Activated CD8-positive, alpha-beta T cell treated with anti-CD3 and anti-CD28 coated beads, Interleukin-2, amount 10 ng/mL, durations not matched to agents 7 days and 5 days (primary cell): ENCODE measurements at places on chromosomes 6 and 20.

DNA sequence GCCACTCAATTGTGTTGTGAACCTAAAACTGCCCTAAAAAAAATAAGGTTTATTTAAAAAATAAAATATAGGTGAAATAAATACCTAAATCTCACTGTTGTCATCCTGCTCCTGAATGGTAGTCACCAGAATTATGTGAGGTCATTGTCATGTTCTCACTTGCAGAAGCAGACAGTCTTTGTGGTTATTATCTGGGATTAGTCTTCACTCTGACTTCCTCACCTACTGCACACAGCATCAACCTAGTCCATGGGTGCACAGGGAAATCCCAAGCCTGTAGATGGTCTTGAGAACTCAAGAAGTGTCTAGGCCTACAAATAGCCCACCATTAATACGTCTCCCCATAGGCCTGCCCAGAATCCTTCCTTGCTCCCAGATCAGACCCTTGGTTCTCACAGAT lies 97.0 kb downstream of the FOXF2 start:
- DNase-seq, result no peak

DNA sequence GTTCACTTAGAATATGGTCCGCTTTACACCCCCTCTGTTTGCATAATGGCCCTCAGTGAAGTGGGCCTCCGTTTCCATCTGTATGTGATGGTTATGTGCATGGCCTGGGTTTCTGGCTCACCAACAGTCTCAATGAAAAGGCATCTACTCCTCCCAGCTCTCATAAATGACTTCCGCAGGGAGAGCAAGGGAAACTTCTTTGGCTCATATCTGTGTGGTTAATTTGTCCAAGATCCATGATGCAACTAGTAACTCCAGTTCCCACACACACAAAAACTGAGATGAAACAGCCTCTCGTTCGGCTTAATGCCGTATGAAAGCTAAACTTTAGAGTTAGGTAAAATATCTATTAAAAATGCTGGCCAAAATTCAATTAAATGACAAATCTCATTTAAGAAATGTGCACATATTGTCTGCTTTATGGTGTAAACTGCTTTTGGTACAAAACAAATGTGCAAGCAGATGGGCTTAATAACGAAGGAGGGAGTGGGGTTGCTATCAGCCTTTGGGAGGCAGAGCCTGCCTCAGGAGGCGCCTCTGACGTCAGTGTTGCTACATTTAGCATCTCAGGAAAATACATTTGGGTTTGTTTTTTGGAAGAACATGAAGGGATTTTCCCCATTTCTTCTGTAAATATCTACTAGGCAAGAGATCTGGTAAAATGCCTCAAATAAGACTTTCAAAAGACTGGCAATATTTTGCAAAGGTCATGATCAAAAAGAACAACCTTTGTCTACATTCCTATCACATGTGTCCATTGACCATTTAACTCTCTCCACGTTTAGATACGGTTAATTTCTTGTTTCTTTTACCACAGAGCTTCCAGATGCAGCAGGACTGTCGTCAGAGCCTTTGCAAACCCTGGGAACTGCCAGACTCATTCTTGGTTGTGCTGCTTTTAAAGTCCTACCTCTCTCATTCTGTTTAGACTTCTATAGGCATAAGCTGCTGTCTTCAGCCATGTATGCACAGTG lies 96.8 kb downstream of the ARMC2 start:
- no peak for DNase-seq

- DNase-seq, result no peak
Observed at GRCh38 chr20:8438748-8439147, 306.7 kb downstream of the PLCB1 start.

DNA sequence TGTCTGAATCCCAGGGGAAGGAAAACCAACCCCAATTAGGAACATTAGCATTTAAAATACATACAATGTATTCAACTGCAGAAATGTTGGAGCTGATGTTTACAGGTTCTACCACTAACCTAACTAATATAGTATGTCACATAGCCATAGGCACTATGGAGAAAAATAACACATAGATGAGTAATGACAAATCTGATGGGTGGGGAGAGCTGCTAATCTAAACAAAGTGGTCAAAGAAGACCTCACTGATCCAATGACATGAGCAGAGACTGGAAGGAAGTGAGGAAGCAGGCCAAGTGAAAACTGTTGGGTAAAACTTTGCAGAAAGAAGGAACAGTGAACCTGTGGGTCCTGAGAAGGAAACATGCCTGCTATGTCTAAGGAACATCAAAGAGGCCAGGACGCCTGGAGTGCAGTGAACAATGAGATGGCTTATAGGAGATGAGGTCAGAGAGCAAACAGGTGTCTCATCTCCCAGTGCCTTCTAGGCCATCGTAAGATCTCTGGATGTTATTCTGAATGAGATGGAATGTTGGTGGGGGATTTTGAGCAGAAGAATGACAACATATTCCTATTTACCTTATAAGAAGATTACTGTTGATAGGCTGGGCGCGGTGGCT lies 135.7 kb downstream of the ALDH8A1 start:
- no peak for DNase-seq

DNA sequence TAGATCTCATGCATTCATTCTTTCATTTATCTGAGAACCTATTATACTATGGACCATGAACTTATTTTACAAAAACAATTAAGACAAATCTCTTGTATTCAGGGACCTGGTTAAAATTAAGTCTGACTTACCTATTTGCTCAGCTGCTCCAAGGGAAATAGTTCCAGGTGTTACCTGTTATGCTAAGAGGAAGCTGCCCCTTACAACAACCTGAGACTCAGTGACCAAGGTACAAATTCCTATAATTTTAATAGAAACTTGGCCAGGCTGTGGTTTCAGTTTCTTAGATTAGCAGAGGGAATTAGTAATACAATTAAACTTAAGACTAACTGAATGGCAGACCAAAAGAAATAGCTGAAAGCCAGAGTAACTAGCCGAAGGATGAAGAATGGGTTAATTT lies 48.2 kb upstream of the GMPR start:
- DNase-seq, result no peak

- no peak for DNase-seq
Observed at GRCh38 chr6:121465101-121465500, 29.7 kb downstream of the GJA1 start.

DNA sequence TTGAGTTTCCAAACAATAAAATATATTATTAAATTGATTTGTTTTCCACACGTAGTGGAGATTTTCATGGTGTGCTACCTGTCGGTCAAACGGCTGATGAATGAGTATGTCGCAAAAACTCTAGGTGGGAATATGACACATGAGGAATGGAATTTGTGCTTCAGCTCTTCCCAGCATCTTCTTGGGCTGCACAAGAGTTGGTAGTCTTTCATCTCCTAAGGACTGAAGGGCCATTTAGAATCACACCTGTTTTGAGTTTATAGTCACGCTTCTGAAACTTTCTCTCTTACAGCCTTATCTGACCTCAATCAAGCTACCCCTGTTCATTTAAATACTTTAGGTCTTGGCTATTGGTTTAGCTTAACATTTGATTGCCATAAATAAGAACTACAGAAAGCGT lies 157.7 kb upstream of the AKAP12 start:
- no peak for DNase-seq

GRCh38 chr6:165091121-165091785 lies 218.2 kb downstream of the C6orf118 start:
- DNase-seq, result no peak

DNA sequence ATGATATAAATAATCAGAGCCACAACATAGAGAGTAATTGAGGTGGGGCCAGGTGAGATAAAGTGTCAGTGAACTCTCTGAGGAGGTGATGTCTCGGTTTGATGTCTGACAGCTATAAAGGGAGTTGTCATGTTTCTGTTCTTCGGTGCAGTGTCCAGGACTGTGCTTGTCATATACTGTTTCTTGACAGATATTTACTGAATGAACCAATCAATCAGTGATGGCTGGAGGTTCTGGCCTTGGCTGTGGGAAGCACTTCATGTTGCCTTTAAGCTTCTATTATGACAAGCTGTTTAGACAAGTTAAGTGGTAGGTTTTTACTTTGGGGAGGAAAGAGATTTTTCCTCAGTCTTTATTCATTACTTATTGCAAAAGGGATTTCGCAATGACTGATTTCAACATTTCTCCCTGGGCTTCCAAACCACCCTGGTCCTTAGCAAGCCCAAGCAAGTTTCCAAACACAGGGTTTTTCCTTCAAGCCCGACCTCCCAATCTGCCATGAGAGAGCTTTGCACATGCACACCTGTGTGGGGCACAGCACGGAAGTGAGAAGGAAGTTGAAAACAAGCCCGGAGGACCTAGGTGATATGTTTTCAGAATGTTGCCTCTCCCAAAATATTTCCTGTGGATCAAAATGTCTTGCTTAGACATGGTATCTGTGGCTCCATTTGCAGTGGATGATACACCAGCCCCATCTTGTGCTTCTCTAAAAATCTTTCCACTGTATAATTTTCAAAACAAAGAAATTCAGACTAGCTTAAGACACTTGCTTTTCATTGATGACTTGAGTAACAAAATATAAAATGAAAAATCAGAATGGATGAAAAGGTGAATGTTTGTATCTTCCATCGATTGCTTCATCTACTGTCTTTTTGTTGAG lies 567.3 kb upstream of the BTBD3 start:
- DNase-seq, result no peak

- DNase-seq, result no peak
Observed at GRCh38 chr6:161117308-161117707, 125.7 kb downstream of the MAP3K4 start.

GRCh38 chr20:37868851-37869333 lies 34.0 kb upstream of the VSTM2L start:
- DNase-seq, result no peak

GRCh38 chr6:35859367-35859766 lies 54.2 kb downstream of the LHFPL5 start:
- no peak for DNase-seq

DNA sequence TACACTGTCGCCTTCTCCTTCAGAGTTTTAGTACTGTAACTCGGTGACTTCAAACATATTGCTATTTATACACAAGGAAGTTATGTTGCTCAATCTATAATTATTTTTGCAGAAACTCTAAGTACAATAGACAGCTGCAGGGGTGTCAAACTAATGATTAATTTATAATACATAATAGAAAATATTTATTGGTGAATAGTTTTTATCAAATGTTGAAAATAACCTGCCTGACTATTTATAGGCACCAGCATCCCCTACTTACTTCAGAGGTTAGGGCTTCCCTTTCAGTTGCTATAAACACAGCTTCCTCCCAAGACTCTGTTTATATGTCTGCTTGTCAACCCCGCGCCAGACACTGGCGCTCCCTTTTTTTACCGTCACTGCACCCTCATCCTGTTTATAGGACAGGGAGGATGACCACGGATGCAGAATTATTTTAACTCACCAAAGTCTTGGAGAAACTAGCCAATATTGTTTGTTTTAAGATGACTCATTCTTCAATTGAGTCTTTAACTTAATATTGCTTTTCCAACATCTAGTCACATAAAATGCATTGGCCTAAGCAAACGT lies 225.0 kb downstream of the ALDH8A1 start:
- DNase-seq, result no peak

DNA sequence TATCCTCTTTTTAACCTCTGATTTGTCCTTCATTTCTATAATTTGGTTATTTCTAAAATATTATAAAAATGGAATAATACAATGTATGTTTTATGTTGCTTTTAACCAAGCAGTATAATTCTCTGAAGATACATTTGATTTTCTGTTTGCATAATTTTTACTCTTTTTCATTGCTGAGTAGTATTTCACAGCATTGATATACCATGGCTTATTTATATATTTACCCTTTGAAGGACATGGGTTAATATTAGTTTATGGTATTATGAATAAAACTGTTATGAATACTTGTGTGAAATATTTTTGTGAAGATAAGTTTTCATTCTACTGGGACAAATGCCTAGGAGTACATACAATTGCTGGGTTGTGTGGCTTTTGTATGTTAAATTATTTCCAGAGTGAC lies 748.6 kb downstream of the TENT5A start:
- DNase-seq, result no peak

GRCh38 chr6:107806691-107807090 lies 17.4 kb downstream of the SCML4 start:
- peak; percentile 16 for DNase-seq

DNA sequence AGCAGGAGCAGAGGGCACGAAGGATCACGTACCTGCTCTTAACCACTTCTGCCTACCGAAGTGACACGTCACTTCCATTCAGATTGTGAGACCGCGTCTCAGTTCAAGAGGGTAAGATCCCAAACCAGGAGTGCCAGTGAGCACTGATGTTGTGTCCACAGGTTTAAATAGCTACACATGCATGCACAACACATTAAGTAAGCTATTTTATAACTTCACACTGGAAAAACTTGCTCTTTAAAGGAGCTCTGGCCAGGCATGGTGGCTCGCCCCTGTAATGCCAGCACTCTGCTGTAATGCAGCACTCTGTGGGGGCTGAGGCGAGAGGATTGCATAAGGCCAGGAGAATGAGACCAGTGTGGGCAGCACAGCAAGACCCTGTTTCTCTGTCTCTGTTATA lies 21.1 kb downstream of the ABHD12 start:
- DNase-seq, result no peak
